ENCODE measurements at places on chromosomes 1 and 21.

GRCh38 chr1:94009304-94009703 lies 100.1 kb upstream of the GCLM start:
- no peak for DNase-seq

GRCh38 chr1:38029685-38030511 lies 16.7 kb downstream of the POU3F1 start:
- DNase-seq, result peak; percentile 75

GRCh38 chr1:117030271-117030877 lies 28.8 kb downstream of the CD101 start:
- no peak for DNase-seq

GRCh38 chr1:30756545-30757351 lies 826 bp downstream of the LAPTM5 start:
- DNase-seq, result peak; percentile 93

DNA sequence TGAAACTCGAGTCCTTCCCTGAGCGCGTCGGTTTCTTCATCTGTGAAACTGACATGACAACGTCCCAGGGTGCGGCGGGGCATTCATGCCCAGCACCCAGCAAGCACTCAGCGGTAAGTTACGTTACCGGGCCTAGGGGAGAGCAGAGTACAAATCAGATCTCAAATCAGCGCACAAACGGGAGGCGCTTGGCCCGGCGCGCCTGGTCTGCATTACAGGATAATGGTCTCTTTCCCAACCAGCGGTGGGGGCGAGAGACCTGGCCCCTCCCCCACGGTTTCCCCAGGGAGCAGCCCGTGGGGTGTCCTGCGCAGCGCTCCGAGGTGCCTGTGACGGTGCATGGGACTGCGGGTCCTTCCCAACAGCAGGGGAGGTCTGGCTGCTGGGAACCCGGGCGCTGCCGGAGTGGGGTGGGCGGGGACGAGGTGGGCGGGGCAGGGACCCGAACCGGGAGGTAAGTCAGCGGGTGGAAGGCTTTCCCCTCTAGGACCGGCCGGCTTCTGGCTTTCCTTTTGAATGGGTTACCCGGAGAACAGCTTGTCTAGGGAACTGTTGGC lies 1.0 kb downstream of the TMEM51 start:
- peak; percentile 12 for DNase-seq

Data from EH (cell line).